ENCODE measurements at places on chromosomes 2 and 18.

- no peak for DNase-seq
These were observed 17.3 kb downstream of the ESPNL start for GRCh38 chr2:238117199-238118154.

DNA sequence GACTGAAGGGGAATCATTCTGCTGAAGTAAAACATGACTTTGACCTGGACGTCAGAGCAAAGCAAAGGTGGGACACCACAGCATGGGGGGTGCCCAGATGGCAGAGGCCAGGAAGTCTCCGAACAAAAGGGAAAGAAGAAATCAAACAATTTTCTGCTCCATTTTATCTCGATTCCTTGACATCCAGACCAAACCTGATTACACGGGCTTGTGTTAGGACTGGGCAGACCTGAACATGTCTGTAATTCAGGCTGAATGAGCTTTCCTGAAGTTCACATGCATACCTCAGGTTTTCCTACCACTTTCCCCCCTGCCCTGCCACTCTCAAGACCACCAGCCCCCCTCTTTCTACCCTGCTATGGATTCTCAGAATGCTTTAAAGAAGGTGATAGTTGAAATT is 44.8 kb upstream of the MEIS1 start:
- no peak for DNase-seq

DNA sequence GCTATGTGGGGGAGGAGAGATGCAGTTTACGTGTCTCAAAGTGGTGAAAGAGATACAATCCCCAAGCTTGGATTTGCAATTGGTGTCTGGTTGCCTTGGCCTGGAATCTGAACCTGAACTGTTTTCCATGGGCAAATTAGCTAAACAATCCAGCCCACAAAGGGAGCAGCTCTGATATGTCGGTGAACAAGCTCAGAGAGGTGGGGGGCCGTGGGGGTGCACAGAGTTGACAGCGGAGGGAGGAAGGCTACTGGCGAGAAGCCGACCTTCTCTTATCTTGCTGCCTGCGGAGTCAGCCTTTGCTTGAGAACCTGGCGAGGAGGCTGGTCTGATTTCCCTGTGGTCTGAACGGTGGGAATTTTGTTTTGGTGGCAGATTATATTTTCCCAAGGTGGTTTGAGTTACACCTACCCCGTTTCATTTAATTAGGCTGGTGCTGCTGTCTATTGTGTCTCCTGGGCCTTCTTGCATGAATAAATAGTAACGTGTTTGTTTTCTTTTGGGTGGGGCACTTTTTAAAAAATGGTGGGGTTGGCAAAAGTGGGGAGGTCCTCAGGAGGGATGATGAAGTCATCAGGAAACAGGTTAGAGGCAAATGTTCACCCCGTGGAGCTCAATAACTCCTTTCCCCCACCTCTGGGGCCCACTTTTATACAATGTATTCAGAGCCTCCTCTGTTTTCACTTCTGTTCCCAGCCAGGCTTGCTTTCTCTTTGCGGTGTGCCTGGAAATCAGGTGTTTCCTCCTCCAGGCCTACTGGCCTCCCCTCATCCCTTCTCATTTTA is 80.9 kb upstream of the IGFBP5 start:
- DNase-seq, result no peak

DNA sequence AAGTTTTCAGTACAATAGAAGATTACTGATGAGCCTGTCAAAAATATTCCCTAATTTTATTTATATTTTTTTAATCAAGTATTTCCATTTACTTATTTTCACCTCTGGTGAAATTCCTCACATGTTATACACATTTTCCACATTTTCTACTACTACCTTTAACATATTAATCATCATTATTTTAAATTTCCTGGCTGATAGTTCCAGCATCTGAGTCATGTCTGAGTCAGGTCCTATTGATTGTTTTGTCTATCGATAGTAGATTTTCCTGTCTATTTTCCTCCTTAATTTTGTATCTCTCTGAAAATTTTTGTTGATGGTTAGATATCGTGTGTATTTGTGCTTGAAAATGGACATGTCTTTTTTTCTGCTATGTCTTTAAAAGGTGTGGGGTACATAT is 211.8 kb upstream of the DSEL start:
- DNase-seq, result no peak

GRCh38 chr2:69914950-69915945 is at the start of gene MXD1:
TSS of gene MXD1 (plus strand) at chr2:69915109. CDS start at chr2:69915331, 222 bp downstream.
- no peak for DNase-seq

DNA sequence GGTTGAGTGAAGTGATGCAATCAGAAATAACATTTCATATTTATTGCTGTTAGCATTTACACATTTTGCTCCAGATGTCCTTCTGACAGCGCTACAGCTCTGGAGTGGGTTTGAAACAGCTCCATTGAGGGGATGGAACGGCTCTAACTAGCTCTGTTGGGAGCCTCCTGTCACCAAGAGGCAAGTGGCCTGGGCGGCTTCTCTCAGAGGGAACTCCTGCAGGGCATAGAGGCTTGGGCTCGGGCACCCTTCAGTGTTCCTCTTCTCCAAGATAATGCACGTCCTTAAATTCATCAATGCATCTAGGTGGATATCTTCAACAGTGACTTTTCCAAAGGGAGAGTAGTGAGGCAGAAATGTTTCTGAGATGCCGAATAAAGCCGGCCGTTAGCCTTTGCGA is 122.5 kb downstream of the CNTNAP5 start:
- no peak for DNase-seq

DNA sequence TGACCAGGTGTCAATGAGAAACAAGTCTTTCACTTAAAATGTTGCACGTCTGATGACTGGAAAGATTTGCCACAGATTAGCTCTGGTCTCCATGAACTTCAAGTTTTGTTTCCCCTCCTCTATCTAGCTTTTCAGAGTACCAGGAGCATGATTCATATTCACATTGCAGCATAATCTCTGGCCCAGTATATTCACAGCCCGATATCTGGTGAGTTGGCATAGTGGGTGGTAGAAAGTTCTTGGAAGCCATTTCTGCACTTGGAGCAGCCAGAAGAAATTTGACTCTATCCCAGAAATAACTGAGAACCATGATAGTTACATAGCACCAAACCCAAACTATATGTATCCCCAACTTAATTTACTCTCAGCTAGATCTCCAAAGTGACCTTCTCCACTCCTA is 503.9 kb downstream of the PID1 start:
- DNase-seq, result no peak

DNA sequence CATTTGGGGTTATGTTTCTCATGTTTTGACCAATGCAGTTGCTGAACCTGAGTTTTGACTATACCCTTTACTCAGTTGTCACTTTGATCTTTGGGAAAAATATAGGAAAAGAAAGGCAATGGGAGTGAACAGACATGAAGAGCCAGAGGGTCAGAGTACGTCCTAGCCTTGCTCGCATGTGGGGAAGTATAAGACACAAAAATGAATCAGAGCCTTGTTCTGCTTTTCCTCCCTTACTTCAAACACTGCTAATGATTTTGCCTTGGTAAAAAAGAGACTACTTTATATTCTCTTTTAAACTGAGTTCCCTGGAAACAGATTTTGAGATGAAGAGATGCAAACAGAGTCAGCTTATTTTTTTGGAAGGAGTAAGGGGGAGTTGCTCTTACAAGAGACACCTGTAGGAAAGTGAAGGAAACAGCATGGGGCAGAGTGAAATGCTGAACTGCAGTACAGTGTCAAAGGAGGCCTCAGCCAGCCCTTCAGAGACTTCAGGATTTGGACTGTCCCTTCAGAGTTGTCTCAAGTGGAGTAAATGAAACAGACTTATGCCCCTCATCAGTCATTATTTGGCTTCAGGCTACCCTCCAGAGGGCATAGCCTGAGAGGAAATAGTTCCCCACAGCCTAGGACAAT is 11.1 kb upstream of the FAP start:
- no peak for DNase-seq

DNA sequence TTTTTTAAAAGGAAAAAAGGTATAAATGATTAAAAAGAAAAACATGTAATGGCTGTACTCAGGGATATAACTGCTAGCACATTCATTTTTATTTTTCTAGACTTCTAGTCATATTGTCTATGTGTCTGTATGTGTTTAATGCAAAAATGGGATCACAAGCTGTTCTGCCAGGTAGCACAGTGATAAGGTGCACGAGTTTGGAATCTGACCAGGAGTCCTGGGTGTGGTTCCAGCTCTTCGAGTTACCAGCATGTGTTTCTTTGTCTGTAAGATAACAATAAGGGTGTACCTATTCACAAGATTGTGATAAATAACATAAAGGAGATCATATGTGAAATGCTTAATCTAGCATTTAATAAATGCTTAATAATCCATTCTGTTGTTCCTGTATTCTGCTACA is 145.3 kb downstream of the PKP4 start:
- no peak for DNase-seq

DNA sequence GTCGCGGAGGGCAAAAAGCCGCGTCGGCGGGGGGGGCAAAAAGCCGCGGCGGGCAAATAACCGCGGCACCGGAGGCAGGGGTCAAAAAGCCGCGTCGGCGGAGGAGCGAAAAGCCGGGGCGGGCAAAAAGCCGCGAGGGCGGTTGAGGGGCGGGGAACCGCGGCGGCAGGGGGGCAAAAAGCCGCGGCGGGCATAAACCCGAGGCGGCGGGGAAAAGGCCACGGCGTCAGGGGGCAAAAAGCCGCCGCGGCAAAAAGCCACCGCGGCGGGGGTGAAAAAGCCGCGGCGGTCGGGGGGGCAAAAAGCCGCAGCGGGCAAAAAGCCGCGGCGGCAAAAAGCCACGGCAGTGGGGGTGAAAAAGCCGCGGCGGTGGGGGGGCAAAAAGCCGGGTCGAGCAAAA is 598.0 kb upstream of the TEKT4 start:
- no peak for DNase-seq

DNA sequence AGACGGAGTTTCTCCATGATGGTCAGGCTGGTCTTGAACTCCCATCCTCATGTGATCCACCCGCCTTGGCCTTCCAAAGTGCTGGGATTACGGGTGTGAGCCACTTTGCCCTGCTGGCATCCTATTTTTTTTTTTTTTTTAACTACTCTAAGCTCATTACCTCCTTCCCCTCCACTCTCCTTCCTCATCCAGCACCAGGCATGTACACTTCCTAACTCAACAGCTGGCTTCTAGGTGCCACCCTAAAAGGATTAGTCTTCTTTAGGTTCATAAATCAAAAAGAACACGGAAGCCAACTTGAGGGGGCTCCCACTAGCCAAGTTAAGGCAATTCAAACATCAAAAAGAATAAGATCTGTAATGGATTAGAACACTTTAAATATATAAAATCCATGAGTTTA is 70.6 kb upstream of the TEX51 start:
- no peak for DNase-seq

DNA sequence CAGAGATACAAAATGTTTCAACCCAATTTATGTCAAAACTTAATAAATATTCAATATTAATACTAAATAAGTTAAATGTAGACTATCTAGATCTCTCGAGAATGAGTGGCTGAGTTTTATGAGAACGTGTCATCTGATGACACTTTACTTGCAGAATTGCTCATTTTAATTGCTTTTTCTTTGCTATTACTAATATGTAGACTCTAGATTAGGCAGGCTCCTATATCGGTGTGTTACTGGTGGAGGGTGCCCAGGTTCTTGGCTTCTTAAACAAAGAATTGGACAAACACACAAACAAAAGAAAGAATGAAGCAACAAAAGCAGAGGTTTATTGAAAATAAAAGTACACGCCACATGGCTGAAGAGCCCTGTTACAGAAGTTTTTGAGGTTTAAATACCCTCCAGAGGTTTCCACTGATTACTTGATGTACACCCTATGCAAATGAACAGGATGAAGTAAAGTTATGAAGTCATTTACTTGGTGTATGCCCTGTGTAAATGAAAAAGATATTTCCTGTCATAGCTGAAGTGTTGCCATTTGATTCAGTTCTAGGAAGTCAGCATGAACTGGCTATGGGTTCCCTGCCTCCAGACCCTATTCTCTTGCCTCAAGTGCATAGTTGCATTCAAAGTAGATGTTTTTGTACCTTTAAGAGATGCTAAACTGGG is 122.9 kb upstream of the ITGA4 start:
- no peak for DNase-seq

GRCh38 chr2:239583171-239583878 is 182.5 kb upstream of the HDAC4 start:
- DNase-seq, result no peak

GRCh38 chr18:49061239-49061990 is 110.7 kb upstream of the SMAD7 start:
- DNase-seq, result no peak

GRCh38 chr2:39523308-39524044 is 86.4 kb upstream of the MAP4K3 start:
- DNase-seq, result no peak

DNA sequence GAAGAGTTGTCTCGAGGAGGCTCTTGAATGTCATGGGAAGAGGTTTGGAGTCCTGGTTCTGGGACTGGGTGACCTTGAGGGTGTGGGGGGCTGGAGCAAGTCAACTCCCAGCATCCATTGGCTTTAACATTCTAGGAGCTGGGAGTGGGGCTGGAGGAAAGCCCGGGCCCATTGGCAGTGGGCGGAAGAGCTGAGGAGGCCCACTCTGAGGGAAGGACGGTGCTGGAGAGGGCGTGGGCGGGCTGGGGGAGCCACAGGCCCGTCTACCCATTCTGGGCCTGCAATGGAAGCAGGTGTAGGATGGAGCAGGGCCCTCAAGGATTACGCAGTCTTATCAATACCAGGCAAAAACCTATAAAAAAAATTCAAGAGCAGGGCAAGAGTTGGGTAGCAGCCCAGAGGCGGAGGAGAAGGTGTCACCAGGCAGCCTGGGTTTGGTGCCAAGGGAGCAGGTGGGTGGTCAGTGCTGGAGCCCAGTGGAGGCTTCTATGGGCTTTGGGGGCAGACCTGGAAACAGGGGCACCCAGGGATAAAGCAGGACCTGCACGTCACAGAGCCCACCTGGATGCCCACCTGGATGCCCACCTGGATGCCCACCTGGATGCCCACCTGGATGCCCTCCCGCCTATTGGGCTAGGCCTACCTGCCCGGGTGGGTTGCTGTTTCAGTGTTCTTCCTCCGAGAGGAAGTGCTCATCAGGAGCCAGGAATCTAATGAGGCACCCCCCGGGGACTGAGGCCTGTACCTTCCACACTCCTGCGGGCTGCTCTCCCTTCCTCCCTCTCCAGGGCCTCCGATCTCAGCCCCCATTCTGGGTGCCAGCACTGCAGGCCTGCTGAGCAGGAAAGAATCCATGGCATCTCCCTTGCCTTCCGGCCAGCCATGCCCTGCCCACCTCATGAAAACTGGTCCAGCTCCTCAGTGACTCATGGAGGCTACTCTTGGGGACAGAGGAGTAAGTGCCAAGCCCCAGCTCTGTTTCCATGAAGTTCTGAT is 71.3 kb downstream of the CTIF start:
- no peak for DNase-seq

GRCh38 chr2:34316788-34317187 is 717.7 kb upstream of the FAM98A start:
- DNase-seq, result no peak
